ENCODE measurements at places on chromosomes 5 and 9. TPM values are rescaled to one million over a fixed set of nuclear protein-coding genes. Genes with fewer than 3 reads are reported as not detected.

DNA sequence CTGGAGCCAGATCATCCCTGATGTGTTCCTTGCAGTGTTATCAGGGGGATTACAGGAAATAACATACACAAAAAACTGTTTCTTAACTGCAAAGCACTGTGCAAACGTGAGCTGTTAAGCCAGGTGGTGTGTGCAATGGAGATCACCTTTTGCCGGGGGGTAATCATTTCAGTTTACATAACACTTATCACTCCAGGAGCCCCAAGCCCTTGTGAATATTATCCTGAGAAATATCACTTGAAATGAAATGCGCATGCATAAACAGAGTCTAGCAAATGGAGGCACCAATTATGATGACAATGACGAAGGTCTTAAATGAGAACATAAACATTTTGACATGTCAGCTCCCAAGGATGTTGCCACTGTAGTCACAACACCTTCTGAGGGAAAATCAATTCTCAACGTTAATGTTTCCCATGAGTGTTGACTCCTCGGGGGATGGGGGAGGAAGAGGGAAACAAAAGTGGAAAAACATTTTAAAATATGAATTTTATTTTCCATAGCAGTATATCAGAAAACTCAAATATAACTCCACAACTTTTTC, 54.5 kb upstream of the RAD23B start:
- DNase-seq: no peak

GRCh38 chr5:77882670-77883257, 106.6 kb upstream of the TBCA start:
- no peak for DNase-seq

DNA sequence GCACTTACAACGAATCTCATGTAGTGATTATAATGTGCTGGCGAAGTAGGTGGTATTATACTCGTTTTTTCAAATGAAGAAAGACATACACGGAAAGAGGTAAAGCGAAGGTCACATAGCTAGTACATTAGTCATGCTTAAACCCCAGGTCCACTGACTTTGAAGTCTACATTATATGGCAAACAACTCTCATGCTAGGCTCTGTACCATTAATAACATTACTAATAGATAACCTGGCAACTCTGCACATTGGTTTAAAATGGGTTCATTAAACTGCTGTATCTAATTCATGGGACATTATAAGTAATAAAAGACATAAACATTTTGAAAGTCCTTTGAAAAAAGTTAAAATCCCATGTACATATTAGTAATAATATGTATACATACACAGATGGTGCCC, 21.2 kb downstream of the FYB1 start:
- no peak for DNase-seq

GRCh38 chr9:113399646-113400200, 1.4 kb downstream of the ALAD start:
- no peak for DNase-seq

The GMCL2 gene
- not detected for polyA plus RNA-seq

The UBTD2 gene
- not detected for polyA plus RNA-seq

DNA sequence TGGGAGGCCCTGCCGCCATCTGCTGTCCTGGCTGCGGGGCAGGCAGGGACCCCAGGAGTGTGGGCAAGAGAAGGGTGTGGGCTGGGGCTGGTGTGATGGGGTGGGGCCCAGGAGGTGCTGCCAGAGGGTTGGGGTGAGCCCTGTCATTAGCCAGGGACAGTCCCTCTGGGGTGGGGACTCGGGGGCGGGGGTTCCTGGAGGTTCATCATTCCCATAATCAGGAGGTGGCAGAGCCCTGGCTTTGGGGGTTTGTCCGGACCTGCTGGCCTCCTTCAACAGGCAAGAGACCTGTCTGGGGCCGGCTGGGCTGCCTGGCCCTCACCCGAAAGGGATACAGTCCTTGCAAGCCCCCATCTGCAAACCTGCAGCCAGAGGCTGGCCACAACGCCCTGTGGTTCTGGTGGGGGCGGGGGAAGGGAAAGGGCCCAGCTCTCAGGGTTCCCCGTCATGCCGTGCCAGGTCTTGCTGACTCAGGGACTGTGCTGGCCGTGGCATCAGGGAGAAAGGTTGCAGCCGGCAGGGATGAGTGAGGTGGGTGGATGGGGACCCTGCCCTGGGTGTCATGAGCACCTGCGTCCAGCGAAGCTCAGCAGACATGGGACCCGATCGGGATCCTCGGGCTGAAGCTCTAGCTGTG, 65.2 kb downstream of the MRPL36 start:
- no peak for DNase-seq

DNA sequence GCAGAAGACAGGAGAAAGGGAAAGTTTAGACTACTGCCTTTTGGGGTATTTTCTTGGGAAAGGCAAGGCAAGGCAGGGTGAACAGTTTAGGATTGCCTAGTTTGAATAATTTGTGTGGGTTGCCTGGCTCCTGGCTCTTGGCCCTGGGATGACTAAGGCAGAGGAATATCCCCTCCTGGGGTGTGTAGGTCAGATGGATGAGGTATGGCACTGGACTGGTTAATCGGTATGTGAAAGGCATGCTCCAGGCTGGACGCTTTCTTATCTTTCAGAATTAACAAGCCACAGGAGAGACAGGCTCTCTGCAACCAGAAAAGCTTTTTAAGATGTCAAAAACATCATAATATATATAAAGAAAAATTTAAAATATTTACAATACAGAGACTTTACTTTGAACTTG, 58.6 kb downstream of the STARD4 start:
- DNase-seq: no peak

DNA sequence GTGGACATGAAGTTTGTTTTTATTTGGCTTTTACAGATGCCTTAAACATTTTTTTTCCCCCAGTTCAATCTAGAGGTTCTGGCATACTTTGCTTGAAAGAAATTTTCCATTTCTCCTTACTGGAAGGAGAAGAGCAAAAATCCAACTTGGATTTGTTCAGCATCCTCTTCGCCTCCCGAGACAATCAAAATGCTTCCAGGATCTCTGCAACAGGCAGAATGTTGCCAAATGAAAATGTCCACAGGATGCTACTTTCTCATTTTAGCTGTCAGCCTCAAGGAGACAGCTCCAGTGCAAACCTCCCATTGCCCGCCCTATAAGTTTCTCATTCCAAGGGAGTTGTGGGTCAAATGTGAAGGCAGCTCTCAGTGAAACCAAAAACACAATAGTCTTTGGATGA, 1972.1 kb downstream of the MAT2B start:
- no peak for DNase-seq

- no peak for DNase-seq
Observed at GRCh38 chr5:99706160-99706559, 777.4 kb upstream of the CHD1 start.

DNA sequence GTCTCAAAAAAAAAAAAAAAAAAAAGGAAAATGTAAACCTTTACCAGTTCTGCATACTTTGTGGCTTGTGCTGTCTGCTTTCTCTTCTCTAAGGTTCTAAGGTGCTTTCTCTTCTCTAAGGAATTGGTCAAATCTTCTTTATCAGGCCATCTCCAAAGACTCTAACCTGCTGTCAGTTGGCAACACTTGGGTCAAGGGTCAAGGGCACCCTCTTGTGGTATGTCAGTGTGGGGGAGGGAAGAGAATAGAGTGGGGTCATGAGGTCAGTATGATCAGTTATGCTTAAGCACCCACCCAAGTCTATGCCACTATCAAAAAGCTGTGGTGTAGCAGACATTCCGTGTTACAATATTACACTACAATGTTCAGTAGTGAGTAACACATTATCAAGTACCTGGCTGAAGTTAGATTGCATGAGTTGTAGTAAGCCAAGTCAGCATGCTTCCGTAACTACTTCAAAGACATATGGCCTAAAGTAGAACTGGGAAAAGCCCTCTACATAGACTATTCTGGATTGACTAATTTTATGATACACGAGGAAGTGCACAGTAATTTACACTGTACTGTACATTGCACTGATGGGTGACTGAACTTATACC, 25.0 kb upstream of the CCL28 start:
- DNase-seq: no peak

The TRIO gene
- 11.9 TPM for polyA plus RNA-seq

The NDUFS6 gene
- 49.6 TPM for polyA plus RNA-seq

DNA sequence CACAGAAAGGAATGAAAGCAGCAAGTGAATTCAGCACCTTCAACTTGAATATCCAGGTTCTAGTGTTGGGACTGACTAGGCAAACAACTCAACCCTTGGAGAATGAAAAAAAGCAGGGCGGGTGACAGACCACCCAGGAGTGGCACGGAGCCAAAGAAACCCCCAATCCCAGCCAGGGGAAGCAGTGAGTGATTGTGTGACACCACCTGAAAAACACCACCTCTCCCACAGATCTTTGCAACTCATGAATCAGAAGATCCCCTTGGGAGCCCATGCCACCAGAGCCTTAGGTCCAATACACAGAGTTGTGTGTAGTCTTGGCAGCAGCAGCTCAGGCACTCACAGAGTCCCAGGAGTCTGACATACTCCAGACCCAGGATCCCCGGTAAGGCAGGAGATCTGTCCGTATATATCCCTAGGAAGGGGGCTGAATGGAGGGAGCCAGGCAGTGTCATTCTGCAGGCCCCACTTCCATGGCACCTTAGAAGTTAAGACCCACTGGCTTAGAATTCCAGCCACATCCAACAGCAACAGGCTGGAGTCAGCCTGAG, 22.1 kb upstream of the ROR2 start:
- DNase-seq: no peak

GRCh38 chr5:89397096-89397495, 514.1 kb upstream of the MEF2C start:
- peak; percentile 36 for DNase-seq

The ERCC8 gene
- polyA plus RNA-seq: 14.1 TPM

The CTNND2 gene
- not detected for polyA plus RNA-seq

GRCh38 chr5:83628360-83628759, 92.3 kb downstream of the HAPLN1 start:
- no peak for DNase-seq

- DNase-seq: no peak
Observed at GRCh38 chr9:136697146-136697820, 10.0 kb upstream of the AGPAT2 start.

DNA sequence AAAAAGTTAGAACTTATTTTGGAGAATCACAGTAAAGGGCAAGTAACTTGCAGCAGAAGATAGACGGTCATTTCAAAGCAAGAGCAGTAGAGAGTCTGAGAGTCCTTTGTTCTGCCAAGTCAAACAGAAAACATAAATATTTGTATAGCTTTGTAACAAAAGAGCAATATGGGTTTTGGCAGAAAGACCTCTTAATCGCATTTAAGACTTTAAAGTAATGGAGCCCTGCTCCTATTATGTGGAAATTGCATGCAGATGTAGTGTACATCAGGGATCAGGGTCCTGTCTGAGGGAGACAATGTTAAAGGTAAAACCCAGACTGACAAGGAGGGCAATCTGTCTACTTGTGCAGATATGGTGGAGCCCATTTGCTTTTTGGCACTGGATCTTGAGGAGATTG, 87.2 kb downstream of the PGM5 start:
- DNase-seq: no peak

DNA sequence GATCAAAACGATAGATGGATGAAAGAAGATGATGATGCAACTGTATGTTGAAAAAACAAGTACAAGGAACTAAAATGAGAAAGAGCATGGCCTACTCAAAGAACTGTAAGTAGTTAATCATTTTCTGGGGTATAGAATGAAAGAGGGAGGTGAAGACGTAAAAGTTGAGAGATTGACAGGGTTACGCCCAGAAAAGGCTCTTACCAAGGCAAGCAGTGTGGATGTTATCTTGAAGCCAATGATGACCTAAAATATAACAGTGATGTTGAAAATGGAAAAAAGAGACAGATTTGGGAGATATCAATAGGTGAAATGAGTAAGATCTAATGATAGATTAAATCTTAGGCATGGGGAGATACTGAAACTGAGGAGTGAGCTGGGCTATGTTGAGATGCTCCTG, 80.4 kb upstream of the GNAQ start:
- no peak for DNase-seq

DNA sequence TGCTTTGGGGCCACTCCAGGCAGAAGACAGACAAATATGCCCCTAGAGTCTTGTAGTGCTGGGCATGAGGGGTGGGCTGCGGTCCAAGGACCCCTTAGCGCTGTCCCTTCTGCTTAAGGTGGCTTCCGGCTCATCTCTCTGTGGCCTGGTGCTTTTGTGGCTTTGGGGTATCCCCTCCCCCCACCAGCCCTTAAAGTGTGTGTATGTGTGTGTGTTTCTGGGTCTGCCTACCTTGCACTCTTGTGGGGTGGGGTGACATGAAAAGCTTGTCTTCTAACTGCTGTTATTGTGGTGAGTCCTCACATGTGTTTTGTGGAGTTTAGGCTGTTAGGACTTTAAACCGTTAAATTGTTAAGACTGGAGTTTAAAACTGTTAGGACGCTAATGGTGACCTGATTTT, 23.6 kb downstream of the MARCHF6 start:
- DNase-seq: no peak

DNA sequence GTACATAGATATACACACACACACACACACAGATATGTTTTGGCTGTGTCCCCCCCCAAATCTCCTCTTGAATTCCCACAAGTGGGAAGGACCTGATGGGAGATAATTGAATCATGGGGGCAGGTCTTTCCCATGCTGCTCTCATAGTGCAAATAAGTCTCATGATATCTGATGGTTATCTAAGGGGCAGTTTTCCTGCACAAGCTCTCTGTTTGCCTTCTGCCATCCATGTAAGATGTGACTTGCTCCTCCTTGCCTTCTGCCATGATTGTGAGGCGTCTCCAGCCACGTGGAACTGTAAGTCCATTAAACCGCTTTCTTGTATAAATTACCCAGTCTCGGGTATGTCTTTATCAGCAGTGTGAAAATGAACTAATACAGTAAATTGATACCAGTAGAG, 15.9 kb upstream of the ALDOB start:
- no peak for DNase-seq

The ADGRD2 gene
- not detected for polyA plus RNA-seq

GRCh38 chr5:14204785-14205321, 61.7 kb downstream of the TRIO start:
- no peak for DNase-seq
